ENCODE measurements at places on chromosomes 4 and X.

DNA sequence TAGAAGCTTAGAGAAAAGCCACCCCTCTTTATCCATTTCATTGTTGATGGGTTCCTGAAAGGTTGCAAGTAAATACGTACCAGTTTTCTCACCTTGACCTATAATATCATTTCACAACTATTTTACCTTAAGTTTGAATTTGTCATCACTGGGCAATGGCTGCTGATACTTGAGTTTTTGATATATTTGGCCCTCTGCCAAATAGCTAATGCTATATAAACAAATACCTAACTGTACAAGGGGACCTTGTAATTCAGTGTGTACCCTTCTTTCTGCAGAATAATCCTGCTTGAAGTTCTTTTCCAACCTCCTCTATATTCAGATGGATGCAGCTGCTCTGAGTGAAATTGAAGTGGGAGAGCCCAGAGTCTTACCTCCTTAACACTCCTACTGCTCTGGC lies 19.0 kb upstream of the GLUD2 start:
- no peak for DNase-seq

DNA sequence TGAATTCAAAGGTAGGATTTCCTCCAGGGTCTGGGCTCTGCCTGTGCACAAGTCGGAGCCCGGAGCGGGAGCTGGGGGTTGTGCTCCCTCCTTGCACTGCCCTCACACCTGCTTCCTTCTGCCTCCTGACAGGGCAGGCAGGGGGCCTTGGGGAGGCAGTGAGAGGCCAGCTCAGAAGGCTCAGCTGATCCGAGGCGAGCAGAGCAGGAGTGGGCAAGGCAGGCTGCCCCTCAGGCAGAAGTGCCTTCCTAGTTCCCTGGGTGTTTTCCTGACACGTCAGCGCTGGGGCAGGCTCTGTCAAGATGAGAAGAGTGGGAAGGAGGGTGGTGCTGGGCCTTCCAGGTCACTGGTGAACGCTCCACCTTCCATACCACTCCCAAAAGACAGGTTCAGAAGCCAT lies 5.5 kb upstream of the IRAK1 start:
- no peak for DNase-seq

DNA sequence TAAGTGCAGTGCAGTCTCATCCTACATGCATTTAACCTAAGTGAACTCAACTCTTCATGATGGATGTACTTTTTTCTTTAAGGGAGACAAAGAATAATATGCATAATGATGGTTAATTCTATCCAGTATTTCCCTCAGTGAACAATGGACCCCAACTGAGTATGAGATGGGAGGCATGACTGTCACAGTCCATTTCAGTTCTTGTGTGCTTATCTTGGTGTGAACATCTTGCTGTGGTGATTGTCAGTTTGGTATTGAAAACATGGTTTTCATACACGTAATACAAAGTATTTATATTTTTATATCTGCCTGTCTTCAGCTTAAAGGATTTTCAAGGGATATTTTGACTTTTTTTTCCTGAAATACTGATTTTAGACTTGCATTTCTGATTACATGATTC lies 72.0 kb upstream of the NDUFC1 start:
- DNase-seq, result no peak

DNA sequence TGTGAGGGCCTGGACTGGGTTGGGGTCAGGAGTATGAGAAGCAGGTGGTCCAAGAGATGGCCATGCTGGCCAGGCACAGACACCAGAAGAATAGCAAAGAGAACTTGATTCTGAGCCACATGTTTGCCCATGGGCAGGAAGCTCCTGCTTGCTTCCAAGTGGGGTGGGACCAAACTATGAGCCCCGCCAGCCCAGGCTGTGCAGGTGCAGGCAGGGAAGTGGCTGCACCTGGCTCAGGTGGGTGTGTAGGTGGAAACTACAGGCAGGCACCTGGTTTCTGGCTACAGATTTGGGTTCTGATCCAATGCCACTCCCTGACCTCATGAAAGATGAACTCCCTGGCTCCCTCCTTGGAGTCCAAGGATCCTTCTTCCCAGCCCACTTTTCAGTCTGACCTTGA lies 207.9 kb upstream of the KLF3 start:
- no peak for DNase-seq

GRCh38 chr4:41339812-41340809 lies 83.4 kb downstream of the UCHL1 start:
- DNase-seq, result no peak

DNA sequence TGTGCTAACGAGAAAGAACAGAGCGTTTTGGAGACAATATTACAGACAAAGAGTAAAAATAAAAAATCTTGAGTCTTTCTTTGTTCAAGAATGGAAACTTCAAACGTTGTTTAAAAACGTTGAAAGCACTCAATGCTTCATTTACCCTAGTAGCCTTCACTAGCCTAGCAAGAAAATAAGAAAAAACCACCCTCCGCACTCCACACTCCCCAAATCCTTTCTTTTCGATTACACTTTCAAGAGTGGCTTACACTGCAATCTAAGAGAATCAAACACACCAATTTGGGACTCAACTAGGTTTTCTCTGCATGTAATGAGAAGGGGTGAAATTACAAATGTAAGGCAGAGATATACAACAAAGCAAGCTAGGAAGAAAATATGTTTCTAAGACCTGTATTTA lies 4.7 kb downstream of the TMSB4X start:
- DNase-seq, result no peak

DNA sequence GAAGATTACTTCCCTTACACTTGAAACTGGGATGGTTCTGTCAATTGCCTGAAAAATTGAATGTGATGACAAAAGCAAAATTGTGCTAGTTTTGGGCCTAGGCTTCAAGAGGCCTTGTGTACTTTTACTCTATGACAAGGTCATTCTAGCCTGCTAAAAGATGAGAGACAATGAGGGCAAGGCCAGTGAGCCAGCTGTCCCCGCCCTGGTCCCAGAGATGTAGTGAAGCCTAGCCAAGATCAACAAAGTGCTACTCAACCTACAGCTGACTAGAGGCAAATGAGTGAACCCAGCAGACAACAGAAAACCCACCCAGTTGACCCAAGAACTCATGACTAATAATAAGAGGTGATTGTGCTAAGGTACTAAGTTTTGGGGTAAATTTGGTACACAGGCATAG lies 248.7 kb downstream of the IL15 start:
- DNase-seq, result no peak

DNA sequence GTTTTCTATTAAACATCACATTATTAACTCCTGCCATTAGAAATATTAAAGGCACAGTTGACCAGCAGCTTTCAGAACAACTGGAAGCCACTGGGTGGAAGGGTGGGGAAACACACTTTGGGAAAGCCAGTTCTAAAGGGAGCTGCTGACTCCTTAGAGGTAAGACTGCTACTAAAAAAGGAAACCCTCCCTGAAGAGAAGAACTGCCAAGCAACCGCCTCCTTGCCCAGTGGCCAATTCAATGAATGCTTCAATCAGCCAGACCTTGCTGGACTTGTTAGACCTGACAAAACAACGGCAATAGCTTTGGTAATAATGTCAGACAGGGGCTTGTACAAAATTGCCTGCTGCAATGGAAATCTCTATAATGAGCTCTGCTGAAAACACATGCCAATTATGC lies 15.6 kb downstream of the OPHN1 start:
- DNase-seq, result no peak

DNA sequence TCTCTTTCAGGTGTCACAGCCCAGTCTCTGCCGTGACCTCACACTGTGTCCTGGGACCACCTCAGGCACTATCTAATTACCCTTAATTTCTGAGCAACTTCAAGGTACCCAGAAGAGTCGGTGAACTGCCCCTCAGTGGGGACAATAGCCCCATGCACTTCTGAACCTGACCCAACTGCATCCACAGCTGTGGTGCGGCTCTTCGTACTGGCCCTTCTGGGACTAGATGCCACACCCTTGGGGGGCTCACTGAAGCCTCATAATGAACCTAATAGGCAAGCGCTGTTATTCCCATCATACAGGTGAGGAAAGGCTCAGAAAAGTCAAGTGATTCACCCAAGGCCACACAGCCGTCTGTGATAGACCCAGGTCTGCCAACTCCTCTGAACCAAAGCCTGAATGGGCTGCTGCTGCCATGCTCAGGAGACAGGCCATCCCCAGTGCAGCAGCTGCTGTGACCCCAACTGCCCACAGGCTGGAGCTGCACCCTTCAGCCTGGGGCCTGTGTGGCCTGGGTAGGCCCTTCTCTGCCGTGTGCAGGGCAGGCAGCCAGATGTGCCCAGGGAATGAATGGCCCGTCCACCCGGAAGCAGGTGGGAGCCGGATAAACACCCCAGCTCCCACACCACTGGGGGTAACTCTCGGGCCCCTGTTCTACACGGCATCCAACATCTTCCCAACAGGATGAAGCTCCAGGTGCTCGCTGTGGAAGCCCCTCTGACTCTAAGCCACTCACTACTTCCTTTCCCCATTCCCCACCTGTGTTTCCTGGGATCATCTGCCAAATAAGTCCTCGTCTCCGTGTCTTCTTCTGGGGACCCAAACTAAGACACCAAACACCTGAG lies 35.9 kb downstream of the HMX1 start:
- no peak for DNase-seq

- DNase-seq, result no peak
Measured at GRCh38 chrX:153457136-153457825, 11.4 kb upstream of the TREX2 start.

GRCh38 chr4:20464381-20464780 lies 212.7 kb downstream of the SLIT2 start:
- DNase-seq, result no peak

DNA sequence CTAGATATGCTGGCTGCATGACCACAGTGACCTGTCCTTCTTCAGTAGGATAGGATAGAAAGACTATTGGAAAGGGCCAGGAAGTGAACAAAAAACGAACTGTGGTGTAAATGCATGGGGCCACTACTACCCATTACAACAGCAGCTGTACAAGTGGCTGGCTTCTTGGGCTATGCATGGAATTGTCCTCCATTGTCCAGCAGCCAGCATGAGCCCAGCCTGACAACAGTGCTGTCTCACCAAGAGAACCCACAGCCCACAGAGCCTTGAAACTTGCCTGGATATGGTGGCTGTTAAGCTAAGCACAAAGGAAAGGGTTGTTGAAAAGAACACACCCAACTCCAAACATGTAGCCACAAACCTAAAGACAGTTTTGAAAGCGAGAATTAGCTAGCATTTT lies 330.2 kb upstream of the F9 start:
- no peak for DNase-seq

All from T47D (cell line).